ENCODE measurements at places on chromosomes 1 and 21.

GRCh38 chr1:90204780-90205179 is 209.9 kb downstream of the ZNF326 start:
- DNase-seq: no peak

DNA sequence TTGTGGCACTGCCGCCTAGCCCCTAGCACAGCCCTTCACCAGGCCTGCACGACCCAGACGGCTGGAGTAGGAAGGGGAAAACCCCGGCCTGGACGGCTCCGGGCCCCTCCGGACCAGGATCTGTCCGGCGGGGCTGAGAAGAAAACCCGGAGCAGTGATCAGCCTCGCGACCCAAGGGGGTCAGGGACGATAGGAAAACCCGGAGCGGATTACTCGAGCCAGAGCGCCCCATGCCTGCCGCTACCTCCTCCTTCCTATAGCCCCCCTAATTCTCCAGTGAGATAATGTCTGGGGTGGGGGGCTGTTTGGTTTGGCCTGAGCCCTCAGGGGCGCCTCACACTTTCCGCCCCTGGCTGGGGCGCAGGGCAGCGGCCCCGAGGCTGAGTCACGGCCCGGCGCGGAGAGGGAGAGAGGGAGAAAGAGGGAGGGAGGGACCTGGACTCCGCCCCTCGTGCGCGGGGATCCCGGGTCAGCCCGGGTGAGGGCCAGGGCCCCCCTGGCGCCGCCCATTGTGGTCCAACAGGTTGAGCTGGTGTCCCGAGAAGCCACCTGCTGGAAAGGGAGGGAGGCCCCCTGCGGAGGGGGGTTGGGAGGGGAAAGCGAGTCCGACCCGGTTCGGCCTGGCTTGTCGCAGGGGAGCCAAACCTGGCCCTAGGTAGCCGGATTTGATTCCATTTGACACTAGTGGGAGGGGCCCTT is 1.7 kb upstream of the ZBTB7B start:
- DNase-seq: peak; percentile 90

GRCh38 chr1:42469727-42470126 is 6.6 kb downstream of the CCDC30 start:
- DNase-seq: peak; percentile 3

DNA sequence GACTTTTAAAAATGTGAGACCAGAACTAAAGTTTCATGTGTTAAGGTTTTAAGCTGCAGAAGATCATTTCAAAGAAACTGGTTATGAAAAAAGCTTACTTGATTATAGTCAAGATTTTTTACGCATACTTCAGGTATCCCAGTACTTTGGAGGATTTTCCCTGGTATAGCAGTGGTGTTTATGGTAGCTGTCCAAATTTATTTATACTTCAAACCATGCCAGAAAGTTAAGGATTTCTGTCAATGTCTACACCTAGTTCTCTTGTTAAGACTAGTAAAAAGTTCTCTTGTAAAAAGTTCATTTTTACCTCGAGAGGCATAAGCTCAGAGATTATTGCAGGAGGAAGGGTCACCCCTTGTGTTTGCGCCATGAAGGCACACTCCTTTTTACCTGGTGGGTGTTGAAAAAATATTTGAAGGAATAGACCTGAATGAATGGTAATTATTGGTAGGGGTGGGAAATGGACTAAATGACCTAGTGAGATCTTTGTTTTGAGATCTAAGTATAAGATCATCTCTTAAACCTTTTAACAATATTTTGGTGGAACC is 2.8 kb downstream of the DYRK1A start:
- DNase-seq: no peak

DNA sequence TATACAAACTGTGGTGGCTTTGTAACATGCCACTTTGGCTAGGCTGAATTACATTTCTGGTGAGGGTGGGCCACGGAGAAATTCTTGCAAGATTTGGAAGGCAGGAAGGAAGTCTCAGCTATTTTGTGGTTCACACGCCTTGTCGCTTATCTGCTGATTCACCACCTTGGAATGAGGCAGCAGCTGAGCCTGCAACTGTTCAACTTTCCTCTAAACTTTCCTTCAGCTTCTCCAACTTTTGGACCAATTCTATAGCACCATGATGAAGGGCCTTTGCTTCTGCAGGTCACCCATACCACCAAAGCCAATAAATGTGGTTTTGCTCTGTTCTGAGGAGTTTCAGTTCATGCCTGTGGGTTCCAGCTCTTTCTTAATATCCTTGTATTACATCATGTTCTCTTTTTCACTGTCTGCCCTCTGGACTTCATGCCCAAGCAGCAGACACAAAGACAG is 337.6 kb upstream of the SNX7 start:
- DNase-seq: peak; percentile 42

DNA sequence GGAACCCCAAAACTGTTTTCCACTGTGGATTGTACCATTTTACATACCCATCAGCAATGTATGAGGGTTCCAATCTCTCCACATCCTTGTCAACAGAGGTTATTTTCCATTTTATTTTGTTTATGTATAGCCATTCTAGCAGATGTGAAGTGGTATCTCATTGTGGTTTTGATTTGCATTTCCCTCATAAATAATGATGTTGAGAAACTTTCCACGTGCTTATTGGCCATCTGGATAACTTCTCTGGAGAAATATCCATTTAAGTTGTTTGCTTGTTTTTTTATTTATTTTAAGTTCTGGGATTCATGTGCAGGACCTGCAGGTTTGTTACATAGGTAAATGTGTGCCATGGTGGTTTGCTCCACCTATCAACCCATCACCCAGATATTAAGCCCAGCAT is 280.2 kb upstream of the USP25 start:
- no peak for DNase-seq

DNA sequence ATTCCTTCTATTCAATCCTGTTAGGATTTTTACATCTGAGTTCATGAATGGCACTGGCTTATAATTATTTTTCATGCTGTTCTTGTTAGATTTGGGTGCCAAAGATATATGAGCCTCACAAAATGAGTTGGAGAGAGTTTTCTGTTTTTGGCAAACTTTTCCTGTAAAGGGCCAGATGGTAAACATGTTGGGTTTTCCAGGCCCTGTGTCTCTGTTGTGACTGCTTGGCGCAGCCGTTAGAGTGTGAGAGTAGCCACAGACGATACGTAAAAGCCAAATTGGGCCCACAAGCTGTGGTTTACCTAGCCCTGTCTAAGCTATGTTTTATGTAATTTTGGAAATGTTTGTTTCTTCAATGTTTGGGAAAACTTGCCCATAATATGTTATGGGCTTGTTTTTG is 15.6 kb upstream of the CA6 start:
- DNase-seq: no peak

- no peak for DNase-seq
Observed at GRCh38 chr1:174358344-174358743, 89.4 kb upstream of the GPR52 start.

- peak; percentile 43 for DNase-seq
Observed at GRCh38 chr1:223109581-223110026, 33.4 kb downstream of the TLR5 start.

DNA sequence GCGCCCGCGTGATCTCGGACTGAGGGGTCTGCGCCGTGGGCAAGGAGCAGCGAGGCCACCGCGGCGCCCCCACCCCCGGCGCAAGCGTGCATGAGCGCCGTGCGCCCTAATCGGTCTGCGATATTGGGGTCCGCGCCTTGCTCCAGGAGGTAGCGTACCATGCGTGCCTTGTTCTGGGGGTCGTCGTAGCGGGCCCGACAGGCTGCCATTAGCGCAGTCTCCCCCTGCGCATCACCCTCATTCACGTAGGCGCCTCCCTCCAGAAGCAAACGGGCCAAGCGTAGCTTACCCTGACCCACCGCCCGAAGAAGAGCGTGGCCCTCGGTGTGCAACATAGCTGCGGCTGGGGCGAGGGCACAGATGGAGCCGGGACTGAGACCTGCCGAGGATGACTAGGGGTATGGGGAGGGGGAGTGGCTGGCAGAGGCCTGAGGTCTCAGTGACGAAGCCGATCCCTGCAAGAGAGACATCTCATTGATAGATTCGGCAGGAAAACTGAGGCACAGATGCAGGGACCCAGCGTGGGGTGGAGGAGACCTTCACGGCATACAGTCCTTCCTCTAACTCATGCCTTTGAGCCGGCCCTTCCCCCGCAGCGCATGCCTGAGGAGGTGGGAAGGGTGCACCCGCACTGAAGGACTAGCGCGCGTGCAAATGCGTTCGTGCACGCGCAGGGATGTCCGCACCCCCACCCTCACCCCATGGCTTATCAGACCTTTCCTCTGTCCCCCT is 2.8 kb downstream of the ANKRD34A start:
- DNase-seq: peak; percentile 66

DNA sequence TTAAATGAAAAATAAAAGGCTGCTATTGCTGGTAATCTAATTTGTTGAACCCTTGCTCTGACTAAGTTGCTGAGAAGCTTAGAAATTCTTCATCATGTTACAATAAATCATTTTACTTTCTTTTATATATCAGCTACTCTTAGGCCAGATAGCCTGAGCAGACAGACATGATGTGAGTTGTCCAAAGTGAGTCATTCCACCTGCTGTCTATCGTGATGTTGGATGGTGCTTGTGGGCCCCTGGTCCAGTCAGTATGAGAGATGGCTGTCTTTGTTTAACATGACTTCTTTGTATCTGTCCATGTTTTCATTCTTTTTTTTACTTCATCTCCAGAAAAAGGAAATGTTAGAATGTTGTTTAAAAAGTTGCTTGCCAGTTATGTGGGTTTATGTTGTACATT is 188.8 kb downstream of the ADGRL2 start:
- no peak for DNase-seq

- no peak for DNase-seq
Observed at GRCh38 chr1:175287849-175288248, 95.3 kb upstream of the KIAA0040 start.

- DNase-seq: no peak
Observed at GRCh38 chr1:241375886-241376285, 18.9 kb upstream of the RGS7 start.

DNA sequence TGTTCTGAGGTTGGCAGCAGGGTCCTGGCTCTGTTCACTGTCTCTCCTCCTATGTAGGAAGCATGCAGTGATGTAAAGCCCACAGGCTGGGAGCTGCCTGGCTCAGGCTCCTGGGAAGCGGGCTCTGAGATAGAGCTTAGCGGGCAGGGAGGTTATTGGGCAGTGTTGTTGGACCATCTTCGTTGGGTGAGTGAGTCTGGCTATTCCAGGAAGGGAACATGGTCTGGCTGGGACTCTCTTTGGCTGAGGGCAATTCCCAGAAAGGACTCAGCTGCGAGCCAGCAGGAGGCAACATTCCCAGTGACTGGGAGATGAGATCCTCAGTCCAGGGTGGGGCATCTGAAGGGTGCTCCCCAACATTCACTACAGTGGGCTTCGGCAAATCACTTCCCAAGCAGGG is 96.2 kb downstream of the CCDC185 start:
- no peak for DNase-seq

GRCh38 chr21:45078877-45079281 is 4.5 kb downstream of the ADARB1 start:
- peak; percentile 91 for DNase-seq

GRCh38 chr1:189616893-189617292 is 860.8 kb downstream of the BRINP3 start:
- DNase-seq: no peak

DNA sequence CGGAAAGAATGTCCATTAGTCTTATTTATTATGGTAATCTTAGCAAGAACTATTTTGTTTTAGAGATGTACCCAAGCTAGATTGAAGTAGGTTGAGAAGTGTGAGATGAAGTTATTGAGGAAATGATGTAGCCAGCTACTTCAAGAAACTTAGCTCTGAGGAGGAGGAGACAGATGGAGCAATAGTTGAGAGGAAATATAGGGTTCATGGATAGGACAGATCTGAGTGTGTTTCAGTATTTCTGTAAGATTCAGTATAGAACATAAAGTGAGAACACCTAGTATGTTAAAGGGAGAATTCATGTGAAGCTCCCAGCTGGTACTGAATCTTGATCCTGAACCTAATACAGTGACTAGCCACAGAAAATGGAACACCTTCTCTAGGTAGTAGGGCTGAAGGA is 28.9 kb downstream of the TSNAX start:
- DNase-seq: no peak

GRCh38 chr1:56291374-56291919 is 287.9 kb downstream of the PLPP3 start:
- DNase-seq: no peak

- no peak for DNase-seq
Observed at GRCh38 chr1:173164686-173165085, 42.4 kb downstream of the TNFSF4 start.

GRCh38 chr1:160740133-160740688 is 1.2 kb downstream of the SLAMF7 start:
- DNase-seq: peak; percentile 35

- no peak for DNase-seq
Observed at GRCh38 chr1:58926152-58926551, 142.3 kb upstream of the JUN start.
